ENCODE measurements at places on chromosomes 1 and 21.

DNA sequence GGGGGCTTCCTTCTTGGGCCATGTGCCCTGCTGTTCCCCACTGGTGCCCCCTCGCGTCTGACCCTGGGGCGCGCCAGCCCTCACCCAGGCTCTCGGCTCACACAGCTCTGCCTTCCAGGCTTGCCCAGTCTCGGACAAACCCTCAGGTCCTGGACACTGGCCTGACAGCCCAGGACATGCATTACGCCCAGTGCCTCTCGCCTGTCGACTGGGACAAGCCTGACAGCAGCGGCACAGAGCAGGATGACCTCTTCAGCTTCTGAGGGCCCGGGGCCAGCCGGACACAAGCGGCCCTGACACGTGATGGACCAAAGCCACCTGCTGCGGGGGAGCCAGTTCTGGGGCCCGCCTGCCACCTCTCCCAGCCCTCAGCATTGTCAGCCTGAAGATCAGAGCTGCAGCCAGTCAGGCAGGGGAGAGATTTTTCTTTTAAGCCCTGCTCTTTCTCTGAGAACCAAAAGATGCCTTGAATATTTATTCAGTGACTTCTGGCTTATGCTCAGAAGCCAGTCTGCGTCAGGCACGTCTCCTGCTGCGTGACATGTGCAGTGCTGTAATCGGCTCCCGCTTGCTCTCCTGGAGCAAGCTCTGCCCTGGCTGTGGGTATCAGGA, 23.4 kb downstream of the LDLRAP1 start:
- no peak for DNase-seq

GRCh38 chr1:94727846-94728715, 92.1 kb upstream of the SLC44A3 start:
- DNase-seq, result no peak

DNA sequence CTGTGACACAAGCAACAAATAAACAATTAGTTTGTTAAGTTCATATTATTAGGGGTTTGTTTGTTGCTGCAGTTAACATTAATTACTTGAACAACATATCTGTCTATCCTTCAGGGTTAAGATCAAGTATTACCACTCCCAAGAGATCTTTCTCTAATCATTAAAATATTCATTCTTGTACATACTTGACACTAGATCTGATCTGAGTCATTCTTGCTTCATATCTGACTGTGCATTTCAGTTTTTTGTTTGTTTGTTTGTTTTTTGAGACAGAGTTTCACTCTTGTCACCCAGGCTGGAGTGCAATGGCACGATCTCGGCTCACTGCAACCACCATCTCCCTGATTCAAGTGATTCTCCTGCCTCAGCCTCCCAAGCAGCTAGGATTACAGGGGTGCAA, 613.3 kb upstream of the PLXNA2 start:
- DNase-seq, result no peak

DNA sequence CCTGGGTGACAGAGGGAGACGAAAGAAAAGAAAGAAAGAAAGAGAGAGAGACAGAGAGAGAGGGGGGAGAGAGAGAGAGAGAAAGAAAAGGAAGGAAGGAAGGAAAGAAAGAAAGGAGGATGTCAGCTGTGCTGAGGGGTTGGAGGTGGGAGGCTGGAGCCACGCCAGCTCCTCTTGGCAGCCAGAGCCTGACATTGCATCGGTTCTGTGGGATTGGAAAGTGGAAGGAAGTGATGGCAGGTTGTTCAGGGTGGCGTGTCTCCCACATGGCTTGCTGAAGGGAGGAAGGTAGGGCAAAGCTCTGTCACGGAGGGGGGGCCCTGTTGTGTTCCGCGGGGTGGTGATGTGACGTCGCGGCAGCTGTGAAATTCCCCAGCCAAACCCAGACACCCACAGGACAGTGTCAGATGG, 30.7 kb downstream of the EIF2D start:
- DNase-seq, result peak; percentile 46

GRCh38 chr21:42469272-42469671, 26.8 kb downstream of the RSPH1 start:
- no peak for DNase-seq

GRCh38 chr1:221071777-221072176, 192.5 kb downstream of the HLX start:
- DNase-seq, result no peak

DNA sequence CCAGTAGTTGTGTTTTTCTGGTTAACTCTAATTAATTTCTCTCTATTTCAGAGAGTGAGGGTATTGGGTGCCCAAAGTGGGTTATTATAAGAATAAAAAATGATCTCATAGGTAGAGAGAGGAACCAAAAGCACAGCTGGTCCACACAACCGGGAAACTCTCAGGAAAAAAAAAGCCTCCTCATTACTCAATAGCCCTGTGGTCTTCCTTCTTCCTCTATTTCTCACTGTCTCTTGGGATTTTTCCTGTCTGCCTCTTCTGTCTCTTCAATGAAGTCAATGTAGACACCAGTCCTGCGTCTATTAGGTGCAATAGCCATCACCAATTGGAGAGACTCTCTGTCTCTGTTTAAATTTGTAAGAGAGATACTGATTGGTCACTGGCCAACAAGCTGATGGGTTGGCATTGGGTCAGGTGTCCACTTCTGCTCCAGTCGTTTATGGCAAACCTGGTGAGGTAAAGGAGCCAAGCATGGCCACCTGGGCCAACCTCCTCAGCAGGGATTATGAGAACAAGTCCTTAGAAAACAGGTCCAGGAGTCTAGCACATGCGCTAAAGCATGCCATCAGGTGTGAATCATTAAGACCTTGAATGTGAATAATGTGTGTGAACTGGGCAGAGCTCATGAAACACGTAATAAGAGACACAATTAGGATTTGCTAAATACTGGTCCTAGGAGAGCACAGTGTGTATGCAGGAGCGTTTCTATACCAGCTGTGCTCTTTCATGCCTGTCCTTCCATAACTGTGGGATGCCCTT, 443.0 kb upstream of the RUNX1 start:
- no peak for DNase-seq

DNA sequence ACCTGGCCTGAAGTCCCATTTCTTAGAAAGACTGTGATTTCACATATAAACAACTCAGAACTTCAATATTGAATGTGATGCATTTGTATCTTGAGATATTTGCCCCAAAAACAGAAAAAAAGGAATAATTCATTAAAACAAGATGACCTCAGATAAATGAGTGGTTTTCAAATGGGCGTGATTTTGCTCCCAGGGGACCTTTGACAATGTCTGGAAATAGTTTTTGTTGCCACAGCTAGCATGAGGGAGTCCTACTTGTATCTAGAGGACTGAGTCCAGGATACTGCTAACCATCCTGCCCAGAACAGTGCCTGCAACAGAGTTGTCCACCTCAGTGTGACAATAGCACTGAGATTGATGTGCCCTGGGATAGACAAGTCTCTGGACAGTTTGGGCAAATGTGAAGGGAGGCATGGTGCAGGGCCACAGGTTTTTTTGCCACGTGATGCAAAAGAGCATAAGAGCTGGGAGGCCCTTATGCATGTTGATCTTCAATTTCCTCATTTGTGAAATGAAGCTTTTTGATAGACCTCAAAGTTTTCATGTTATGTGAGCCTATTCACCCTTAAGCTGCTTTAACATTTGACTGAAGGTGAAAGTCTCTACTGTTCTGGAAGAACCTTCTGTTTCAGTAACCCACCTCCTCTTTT, 46.2 kb downstream of the MAP3K7CL start:
- DNase-seq, result no peak

GRCh38 chr1:94079080-94079940, 41.6 kb downstream of the ABCA4 start:
- no peak for DNase-seq

GRCh38 chr1:34587761-34588160, 167.1 kb upstream of the GJB5 start:
- no peak for DNase-seq
